8988T (cell line): ENCODE measurements at places on chromosomes 6 and 20.
A peak's percentile ranks its signal among the peaks of the same experiment; 100 is the strongest.

DNA sequence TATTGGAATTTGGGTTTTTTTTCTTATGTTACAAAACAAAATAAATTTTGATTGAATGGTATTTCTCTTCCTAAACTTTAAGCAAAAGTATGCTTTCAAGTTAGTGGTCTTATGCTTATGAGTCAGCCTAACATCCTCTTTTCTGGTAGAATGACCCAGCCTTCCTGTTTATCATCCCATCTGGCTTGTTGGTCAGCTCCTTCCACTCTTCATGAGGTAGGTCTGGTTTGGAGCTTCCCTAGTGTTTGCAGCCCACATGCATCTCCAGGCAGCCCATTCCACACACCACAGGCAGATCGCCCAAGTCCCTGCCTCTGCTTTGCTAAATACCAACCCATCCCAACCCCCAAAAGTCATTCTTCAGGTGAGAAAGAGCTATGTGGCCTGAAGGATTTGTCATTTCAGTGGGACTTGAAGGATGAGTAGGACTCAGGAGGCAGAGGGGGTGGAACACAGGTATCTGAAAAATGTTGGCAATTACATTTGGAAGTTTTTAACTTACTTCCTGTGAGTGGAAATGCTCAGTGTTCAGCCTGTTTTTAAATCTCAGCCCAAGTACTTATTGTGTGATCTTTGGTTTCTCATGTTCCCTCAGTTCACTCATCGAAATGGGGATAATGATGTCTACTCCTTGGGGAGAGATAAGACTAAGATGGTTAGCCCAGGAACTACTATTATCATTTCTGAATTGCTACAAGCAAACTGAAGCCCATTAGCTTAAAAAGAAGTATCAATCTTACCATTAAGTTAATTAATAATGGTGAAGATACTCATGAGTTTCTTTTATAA, 294.0 kb downstream of the ADGB start:
- DNase-seq, result no peak

DNA sequence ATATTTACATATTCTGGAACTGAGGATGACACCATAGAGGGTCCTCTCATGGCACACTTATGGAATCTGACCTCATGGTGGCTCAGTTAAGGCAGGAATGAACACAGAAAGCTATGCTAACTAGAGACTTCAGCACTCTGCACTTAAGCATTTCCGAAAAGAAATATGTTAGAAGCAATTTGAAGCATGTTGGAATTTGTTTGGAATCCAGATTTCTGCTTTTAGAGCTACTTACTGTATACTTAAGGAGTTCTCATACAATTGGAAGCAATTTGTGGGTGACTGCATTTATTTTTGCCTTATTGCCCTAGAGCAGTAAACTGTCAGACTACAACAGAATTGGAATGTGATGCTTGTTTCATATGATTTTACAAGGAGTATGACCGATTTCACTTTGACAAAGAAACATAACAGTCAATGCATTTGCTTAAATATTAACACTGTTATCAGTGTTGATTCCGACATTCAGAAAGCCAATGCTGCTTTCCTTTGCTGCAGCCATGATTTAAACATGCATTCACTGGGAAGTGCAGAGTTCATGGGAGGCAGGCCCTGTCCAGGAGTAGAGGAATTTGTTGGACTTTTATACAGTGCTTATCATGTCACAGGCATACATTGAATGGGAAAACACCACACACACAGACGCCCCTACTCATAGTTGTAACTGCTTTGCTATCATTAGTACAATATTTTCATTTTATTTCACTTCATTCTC, 244.4 kb downstream of the SAMD5 start:
- DNase-seq, result no peak

DNA sequence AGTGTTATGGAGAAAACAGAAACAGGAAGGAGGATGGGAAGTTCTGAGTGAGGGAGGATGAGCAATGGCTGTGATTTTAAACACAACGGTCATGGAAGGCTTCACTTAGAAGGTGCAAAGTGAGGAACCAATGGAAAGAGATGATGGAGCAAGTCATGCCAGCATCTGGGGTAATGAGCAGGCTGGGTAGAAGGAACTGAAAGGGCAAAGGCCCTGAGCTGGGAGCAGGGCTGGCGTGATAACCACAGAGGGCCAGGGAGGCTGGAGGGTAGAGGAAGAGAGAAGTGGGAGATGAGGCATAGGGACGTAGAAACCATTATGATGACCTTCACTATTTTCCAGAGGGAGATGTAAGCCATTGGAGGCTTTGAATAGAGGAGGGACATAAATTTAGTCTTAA, 43.6 kb downstream of the NHLRC1 start:
- DNase-seq, result no peak

GRCh38 chr6:138032571-138032970, 74.6 kb downstream of the PERP start:
- no peak for DNase-seq

- DNase-seq, result peak; percentile 37
Measured at GRCh38 chr6:156687789-156688619, 89.2 kb upstream of the ARID1B start.

GRCh38 chr6:14658886-14659561, 541.5 kb downstream of the CD83 start:
- DNase-seq, result no peak

- no peak for DNase-seq
Measured at GRCh38 chr6:117506907-117507306, 24.4 kb downstream of the DCBLD1 start.

DNA sequence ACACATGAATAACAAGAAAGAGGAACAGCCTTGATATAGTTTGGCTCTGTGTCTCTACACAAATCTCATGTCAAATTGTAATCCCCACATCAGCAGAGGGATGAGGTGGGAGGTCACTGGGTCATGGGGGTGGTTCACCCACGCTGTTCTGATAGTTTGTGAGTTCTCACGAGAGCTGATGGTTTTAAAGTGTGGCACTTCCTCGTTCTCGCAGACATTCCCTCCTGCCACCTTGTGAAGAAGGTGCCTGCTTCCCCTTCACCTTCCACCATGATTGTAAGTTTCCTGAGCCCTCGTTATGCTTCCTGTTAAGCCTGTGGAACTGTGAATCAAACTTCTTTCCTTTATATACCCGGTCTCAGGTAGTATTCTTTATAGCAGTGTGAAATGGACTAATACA, 13.1 kb downstream of the SRPK1 start:
- no peak for DNase-seq

DNA sequence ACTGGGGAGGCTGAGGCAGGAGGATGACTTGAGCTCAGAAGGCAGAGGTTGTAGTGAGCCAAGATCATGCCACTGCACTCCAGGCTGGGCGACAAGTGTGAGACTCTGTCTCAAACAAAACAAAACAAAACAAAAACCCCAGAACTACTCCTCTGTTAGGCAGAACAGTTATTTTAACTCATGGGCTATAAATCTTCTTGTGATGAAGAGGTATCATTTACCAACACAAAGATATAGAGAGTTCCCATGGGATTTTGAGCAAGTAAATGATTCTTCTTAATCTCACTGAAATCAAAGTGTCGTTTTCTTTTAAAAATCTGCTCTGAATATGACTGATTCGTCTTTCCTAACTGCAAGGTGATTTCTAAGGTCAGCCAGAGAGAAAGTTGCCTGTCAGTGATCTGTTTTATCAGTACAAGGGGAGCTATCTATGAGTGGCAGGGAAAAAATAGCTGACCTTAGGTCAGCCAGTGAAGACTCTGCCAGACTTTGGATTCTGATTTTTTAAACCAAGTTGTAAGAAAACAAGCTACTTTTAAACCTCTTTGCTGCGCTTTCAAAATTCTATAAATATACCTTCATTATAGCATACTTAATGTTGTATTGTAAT, 3.8 kb upstream of the DSP start:
- no peak for DNase-seq

GRCh38 chr6:31736021-31736767, at the start of gene CLIC1:
TSS of gene CLIC1 (minus strand) at chr6:31736530. CDS start at chr6:31736300, 230 bp downstream.
- peak; percentile 88 for DNase-seq

GRCh38 chr6:34416877-34417371, 8.9 kb downstream of the RPS10 start:
- no peak for DNase-seq

DNA sequence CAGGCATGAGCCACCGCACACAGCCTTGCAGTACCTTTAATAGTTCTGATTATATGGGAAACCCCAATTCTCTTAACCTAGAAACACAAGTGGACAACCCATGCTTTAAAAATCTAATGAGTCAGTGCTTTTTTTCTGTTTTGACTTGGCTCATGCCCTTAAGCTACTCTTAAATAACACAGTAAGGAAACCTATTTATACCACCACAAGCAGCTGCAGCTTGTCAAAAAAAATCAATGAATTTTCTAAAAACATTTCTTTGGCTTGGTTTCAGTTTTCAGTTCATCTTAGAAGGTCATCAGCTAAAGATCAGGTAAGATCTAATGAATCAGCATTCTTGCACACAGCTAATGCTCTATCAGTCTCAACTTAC, 124.1 kb upstream of the DST start:
- no peak for DNase-seq

DNA sequence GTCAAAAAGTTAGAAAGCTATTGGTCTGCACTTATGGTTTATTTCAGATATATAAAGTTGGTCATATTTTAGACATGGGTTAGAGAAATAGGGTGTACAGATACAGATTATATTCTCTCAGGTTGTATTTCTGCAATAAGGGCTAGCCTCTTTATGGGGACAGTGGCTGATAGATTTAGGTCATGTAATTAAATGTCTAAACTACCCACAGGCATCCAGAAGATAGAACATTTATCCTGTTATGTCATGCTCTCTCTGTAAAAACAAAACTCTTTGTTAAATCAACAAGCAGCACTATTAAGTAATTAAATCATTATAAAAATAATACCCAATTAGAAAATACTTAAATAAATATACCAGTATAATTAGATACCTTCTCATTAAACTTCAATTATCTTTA, 612.6 kb upstream of the CITED2 start:
- DNase-seq, result no peak

DNA sequence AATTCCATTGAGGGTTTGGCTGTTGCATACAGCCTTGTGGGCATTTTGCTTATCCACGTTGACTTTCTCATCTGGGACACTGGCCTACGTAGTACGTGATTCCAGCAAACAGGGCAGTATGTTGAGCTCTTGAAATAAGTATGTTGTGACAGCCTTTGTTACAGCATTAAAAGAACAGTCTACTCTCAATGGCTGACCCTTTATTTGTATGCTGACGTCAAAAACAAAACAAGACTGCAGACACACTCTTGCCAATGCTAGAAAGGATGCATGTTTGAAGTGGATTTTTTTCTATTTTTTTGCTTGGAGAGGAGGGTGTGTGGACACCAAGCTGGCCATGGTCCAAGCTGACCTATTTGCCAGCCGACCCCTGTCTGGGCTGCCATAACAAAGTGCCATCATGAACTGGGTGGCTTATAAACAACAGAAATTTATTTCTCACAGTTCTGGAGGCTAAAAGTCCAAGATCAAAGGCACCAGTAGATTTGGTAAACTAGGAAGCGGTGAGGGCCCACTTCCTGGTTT, 10.8 kb upstream of the SNHG17 start:
- no peak for DNase-seq

DNA sequence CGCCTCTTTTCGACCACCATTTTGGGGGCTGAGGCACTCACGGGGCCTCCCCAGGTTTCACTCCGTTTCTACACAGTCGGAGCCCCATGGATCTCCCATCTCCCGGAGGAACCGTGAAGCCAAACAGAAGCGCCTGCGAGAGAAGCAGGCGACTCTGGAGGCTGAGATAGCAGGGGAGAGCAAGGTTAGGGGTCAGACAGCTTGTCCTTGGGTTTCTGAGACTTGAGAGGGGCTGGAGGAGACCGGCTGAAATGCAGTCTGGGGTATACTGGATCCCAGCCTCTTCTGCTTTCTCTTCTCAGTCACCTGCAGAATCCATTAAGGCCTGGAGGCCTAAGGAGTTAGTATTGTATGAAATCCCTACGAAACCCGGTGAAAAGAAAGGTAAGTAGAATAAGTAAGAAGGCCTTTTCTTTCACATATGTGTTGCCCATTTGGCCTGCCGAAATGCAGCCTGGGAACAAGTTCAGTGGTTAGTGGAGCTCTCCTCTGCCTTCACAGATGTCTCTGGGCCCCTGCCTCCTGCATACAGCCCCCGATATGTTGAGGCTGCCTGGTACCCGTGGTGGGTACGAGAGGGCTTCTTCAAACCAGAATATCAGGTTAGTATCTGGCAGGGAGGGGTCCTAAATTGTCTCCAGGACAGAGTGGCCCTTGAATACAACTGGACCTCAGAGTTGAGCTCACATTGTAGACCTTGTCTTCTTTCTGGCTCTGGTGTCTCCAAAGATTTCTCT, 984 bp downstream of the VARS2 start:
- no peak for DNase-seq

DNA sequence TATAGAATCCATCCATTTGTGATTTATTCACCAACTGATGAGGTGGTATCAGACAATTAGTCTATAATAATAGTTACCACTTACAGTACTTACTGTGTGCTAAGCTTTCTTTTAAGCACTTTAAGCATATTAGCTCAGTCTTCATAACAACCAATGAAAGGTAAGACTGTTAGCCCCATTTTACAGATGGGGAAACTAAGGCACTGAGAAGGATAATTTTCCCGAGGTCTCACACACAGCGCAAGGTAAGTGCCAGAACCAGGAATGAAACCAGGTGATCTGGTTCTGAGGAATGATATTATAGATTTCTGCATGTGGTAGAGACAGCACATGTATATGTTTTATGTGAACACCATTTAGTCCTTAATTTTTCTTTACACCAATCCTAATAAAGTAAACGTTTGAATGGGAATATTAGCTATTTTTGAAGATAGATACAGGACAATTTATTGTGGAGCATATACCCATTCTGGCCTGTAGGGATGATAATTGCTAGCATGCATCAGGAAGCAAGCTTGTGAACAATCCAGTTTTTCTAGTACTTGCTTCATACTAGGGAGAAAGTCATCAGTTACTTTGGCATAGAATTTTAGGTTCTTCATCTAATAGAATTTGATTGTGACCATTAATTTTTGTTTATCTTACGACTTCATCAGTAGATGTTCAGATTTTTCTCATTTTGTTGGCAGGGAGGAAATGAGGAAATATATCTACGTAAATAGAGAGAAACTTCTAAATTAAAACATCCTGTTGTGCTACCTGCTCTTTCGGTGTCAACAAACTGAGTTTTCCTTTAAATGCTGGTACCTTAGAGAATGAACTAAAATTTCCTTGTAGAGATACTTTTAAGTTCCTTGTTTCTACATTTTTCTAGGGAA, 3.0 kb downstream of the YWHAB start:
- no peak for DNase-seq

- DNase-seq, result no peak
Measured at GRCh38 chr6:45054610-45055009, 273.5 kb upstream of the RUNX2 start.

- no peak for DNase-seq
Measured at GRCh38 chr6:149127212-149127611, 190.3 kb upstream of the TAB2 start.

DNA sequence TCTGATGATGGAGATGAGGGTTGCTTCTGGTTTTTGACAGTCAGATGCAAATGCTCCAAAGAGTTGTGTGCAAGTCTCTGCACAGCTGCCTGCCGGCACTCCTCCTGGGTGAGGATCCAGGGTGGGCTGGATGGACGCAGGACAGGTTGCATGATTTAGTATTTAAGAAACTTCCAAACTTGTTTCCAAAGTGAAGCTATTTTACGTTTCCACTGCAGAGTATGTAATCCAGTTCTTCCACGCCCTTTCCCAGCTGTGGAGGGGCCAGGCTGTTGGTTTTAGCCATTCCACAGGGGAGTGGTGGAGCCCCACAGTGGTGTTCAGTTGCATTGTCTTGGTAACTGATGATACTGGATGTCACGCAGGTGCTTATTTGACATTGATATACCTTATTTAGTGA, 157.3 kb downstream of the THBS2 start:
- DNase-seq, result no peak
